ENCODE measurements at places on chromosomes 6 and 20.

DNA sequence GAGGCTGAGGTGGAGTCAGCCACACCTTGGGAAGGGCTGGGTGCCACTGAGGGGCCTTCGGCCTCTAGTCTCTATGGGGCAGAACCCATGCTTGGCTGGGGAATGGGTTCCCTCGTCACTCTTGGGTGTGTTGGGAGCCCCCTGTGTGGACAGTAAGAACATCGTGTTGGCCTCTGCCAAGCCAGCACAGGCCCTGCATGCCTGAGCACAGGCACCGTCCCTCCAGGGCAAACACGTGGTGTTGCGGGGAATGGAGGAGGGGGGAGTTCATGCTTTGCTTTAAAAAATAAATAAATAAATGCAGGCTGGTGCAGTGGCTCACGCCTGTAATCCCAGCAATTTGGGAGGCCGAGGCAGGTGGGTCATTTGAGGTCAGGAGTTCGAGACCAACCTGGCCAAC is 63.0 kb downstream of the EZR start:
- no peak for DNase-seq

DNA sequence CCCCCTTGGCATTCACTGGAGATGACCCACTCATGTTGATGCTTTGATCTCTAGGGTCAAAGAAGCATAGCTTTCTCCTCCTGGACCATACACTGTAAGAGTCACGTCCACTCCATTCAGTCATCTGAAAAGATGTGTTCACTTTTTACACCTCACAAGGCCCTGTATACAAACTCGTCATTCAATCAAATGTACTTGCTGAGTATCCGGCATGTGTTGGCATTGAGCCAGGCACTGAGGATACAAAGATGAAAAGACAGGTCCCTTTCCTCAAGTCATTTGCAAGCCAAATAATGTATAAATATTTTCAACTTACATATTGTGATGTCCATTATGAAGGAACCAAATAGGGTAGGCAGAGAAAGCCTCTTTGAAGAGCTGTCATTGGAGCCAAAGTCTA is 32.6 kb upstream of the CSNK2A1 start:
- DNase-seq, result no peak

DNA sequence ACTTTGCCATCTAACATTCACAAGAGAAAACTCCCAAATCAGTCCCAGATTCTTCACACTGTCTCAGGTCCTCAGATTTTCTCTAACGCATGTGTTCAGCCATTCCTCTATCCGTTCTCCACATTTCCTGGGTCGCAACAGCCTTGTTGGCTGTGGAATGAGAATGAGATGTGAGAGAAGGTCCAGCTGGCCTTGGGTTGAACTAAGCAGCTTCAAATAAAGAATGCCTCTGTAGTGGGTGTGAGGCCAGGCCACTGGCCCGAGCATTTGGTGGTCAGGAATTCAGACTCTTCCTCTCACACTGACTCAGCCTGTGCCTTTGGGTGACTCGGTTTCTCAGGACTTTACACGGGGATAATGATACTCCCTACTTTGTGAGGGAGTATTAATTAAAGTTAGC is 73.8 kb upstream of the CCN6 start:
- no peak for DNase-seq

DNA sequence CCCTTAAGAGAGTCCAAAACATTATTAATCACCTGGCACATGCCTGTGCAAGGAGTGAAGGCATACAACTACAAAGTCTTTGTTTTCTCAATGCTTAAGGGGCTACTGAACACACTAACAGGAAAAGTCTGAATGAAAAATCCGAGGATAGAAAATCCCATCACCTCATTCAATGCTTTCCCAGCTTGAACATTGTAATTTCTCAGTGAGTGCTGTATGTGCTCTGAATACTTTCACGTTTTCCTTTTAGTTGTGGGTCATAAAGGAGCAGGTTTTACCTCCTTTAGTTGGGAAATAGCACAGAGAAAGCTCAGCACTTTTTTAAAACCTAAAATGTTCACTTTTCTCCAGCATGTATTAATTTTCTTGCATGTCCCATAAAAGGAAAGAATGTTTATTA is 45.9 kb upstream of the SPTLC3 start:
- DNase-seq, result no peak

- DNase-seq, result no peak
These were observed 672.4 kb upstream of the MARCKS start for GRCh38 chr6:113184736-113185135.

DNA sequence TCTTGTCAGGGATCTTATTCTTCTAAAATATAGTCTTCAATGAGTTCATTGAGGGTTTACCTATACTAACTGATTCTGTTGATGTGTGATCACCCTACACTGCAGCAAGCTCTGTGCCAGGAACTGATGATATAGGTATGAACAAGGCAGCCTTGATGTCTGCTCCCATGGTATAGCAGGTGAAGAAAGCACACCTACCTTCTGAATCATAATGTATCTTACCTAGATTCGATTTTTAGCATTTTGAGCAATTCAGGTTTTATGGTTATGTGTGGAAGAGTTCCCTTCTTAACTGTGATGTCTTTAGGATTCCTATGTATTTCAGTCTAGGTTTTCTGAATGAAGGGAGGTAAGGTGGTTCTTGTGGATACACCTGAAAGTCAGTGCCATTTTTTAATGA is 223.0 kb downstream of the DOK5 start:
- no peak for DNase-seq

- DNase-seq, result no peak
These were observed 4.2 kb downstream of the BRD2 start for GRCh38 chr6:32972353-32973143.

- DNase-seq, result peak; percentile 56
These were observed 41.2 kb downstream of the HIVEP2 start for GRCh38 chr6:142903812-142904211.

DNA sequence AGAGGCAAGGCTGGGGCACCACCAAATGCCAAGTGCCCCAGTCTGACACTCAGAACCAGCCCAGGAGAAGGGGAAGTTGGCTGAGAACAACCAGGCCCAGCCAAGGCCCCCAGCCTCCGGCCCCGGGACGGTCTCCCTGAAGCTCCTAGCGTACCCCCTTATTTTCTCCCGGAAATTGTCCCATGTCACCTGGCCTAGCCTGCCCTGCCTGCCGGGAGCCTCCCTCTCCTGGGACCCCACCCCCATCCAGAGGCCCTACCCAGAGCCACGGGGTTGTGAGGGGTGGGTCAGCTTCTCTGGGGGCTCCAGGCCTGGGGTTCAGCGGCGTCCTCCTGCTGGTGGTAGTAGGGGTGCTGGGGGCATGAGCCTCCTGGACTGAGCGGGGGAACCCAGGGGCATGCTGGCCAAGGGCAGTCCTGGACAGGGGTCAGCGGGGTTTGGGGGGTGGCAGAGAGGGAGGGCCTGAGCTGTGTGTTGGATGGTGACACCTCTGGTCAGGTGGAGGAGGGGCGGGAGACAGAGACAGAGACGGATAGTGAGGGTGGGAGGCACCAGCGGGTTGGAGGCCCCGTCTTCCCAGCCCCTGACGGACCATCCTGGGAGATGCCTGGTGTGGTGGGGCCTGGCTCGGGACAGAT is 7.9 kb upstream of the SLCO4A1 start:
- no peak for DNase-seq

GRCh38 chr6:24961852-24962251 is 26.1 kb upstream of the RIPOR2 start:
- no peak for DNase-seq

- no peak for DNase-seq
These were observed 6.1 kb upstream of the C6orf58 start for GRCh38 chr6:127570739-127571389.

GRCh38 chr20:5357946-5358345 is 41.2 kb upstream of the PROKR2 start:
- no peak for DNase-seq

- no peak for DNase-seq
These were observed 2.4 kb downstream of the LTB start for GRCh38 chr6:31579546-31580437.

GRCh38 chr6:73131706-73132105 is 93.6 kb downstream of the KHDC1L start:
- DNase-seq, result no peak

Measured in fibroblast of skin of right quadriceps (primary cell).